Sigmoid colon (tissue), 7 donors: ENCODE measurements at places on chromosomes 5 and 9. TPM values are rescaled to one million over a fixed set of nuclear protein-coding genes. Genes with fewer than 3 reads are reported as not detected.

The ACSL6 gene
- 2.2 TPM for total RNA-seq

DNA sequence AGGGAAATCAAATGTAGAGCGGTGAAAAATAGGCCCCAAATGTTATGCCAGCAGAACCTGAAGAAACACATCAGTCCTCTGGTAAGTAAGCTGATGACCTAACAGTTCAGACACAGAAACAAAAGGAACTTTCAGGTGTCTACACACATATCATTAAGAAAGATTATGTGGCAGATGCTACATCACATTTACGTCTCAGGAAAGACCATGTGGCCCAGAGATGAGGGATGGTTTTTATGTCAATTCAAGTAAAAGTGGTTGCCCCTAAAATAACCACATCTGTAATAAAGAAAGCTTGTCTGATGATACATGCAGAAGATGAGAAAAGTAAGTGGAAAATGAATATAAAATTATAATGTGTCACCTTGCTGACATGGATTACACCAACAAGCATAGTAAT, 31.4 kb downstream of the GNAQ start:
- H3K4me1 ChIP-seq = peaks cover 49% of the 10 kb centered on the region
- no peak overlapping the region for H3K4me3 ChIP-seq
- H3K36me3 ChIP-seq = no peaks in the 10 kb centered on the region
- H3K27me3 ChIP-seq = no peaks in the 10 kb centered on the region
- no peak for DNase-seq

The IL13 gene
- not detected for total RNA-seq

- no peaks in the 10 kb centered on the region for H3K27me3 ChIP-seq
- no peaks in the 10 kb centered on the region for H3K4me1 ChIP-seq
- H3K4me3 ChIP-seq = no peak overlapping the region
- no peaks in the 10 kb centered on the region for H3K36me3 ChIP-seq
Measured at GRCh38 chr9:99433555-99433954, 211.5 kb downstream of the SEC61B start.

DNA sequence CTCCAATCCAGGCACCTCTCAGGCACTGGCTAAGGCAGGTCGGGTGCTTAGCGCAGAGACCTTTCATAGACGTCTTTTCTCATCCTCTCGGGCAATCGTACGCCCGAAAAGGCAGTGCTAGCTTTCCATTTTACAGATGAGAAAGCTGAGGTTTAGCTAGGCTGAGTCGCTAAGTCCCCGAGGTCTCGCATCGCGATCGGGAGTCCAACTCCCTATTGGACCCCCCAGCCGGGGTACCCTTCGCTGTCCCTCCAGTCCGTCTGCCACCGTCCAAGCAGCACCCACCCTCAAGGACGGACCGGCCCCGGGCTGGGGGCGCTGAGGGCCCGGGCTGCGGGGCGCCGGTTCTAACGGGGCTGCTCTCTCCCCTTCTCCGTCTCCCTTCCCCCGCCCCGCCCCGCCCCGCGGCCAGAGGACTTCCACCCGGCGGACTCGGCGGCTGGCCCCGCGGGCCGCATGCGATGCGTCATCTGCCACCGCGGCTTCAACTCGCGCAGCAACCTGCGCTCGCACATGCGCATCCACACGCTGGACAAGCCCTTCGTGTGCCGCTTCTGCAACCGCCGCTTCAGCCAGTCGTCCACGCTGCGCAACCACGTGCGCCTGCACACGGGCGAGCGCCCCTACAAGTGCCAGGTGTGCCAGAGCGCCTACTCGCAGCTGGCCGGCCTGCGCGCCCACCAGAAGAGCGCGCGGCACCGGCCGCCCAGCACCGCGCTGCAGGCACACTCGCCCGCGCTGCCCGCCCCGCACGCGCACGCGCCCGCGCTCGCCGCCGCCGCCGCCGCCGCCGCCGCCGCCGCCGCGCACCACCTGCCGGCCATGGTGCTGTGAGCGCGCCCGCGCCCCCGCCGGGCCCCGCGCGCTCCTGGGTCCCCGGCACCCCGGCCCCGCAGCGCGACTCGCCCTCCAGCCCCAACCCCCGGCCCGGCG, 12.5 kb upstream of the EXOSC2 start:
- H3K4me3 ChIP-seq = peak overlapping the region; percentile 45
- peaks cover 15% of the 10 kb centered on the region for H3K4me1 ChIP-seq
- H3K27me3 ChIP-seq = no peaks in the 10 kb centered on the region
- DNase-seq = peak; percentile 90

DNA sequence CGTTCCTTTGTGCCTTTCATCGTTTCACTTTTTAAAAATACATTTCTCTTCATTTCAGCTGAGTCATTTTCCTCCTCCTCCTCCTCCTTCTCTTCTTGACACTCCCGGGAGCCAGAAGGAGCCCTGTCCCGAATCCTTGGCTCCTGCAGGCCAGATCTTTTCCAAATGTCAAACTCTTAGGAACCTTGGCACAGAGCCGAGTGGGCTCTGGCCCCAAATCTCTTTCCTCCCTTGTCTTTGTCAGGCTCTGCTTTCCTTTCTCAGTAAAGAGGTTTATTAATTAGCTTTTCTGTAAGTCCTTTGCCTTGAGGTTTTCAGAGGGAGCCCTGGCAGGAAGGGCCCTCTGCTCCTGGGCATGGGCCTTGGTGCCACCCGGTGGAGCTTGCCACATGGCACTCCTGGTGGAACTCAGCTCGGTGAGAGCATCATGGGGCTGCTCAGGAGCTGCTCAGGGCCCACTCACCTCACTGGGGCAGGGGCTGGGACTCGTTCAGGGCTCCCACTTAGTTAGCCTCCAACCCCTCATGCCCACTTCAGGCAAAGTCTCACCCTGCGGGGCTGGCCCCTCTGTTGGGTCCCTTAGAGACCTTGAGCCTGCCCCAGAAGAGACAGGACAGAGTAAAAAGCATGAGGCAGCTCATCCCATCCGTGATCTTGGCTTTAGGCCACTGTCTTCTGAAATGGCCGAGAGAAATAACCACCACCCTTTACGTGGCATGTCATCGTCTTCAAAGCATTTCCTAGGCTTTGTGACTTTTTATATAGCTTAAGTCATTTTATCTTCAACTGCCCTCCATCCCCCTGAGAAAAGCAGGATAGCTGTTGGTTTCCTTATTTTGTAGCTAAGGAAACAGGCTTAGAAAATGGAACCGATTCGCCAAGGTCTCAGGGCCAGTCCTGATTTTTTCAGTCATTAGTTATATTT, 17.1 kb downstream of the STC2 start:
- peak; percentile 87 for DNase-seq
- H3K27ac ChIP-seq = peak overlapping the region; percentile 76
- H3K27me3 ChIP-seq = no peaks in the 10 kb centered on the region
- H3K4me1 ChIP-seq = no peaks in the 10 kb centered on the region

GRCh38 chr9:105245891-105246161, 1.4 kb downstream of the SLC44A1 start:
- H3K4me1 ChIP-seq = peaks cover 30% of the 10 kb centered on the region
- H3K27ac ChIP-seq = peak overlapping the region; percentile 79
- H3K27me3 ChIP-seq = no peaks in the 10 kb centered on the region
- peak overlapping the region; percentile 87 for H3K4me3 ChIP-seq

- H3K4me1 ChIP-seq = no peaks in the 10 kb centered on the region
- H3K36me3 ChIP-seq = no peaks in the 10 kb centered on the region
Measured at GRCh38 chr9:95746408-95747180, 128.9 kb upstream of the ERCC6L2 start.

The PCDHGA8 gene
- total RNA-seq = 7.8 TPM

DNA sequence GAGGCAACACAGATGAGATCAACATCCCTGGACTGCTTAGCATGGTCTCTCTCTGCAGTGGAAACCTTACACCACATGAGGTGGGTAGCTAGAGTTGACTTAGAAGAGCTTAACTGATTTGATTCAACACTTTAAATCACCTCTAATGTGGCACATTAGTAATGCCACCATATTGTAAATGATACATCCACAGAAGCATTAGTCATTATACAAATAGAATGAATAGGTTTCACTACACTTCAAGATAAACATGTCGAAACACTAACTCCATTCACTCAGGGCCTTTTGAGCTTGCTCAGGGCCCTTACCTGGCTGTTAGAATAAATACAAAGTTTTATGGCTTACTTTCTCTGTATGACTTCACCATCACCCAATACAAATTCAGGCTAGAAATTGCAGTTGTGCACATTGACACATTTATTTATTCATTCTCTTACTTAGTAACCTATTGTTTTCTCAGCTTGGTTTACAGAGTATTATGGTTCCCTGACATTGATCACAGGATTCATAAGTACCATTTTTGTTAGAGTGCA, 9.3 kb upstream of the SMAD5 start:
- H3K4me1 ChIP-seq = no peaks in the 10 kb centered on the region
- no peak overlapping the region for H3K27ac ChIP-seq
- H3K36me3 ChIP-seq = no peaks in the 10 kb centered on the region

DNA sequence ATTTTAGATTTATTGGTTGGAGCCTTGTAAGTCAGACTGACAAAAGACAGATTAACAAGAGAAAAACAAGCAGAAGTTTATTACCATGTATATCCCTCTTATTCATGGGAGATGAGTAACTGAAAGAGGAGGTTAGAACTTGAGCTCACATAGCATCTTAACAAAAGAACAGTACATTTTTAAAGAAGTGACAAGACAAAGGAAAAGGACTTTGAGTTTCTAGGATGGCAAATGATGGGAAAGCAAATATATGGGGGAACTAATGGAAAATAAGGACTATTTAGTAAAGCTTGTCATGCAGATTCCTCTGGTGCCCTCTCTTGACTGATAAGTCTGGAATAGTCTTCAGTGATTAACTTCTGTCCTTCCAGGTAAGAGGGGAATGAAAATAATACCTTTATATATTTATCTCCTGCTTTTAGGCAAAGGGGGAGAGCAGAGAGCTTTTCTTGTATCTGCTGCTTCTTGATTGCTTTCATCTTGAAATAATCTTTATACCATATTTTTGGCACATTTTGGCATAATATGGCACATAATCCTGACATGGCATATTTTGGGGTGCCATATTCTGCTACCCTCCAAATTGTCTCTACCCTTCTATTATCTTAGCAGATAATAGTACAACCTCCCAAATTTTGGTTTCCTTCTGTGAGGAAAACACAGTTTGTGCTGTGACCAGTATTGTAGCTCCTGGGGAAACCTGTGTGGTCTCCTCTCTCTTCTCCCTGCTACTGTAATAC, 206.8 kb downstream of the TMC1 start:
- H3K4me3 ChIP-seq = no peak overlapping the region
- no peaks in the 10 kb centered on the region for H3K4me1 ChIP-seq
- no peaks in the 10 kb centered on the region for H3K27me3 ChIP-seq
- H3K27ac ChIP-seq = no peak overlapping the region
- DNase-seq = no peak
- H3K36me3 ChIP-seq = no peaks in the 10 kb centered on the region

The F12 gene
- total RNA-seq = 0.81 TPM

DNA sequence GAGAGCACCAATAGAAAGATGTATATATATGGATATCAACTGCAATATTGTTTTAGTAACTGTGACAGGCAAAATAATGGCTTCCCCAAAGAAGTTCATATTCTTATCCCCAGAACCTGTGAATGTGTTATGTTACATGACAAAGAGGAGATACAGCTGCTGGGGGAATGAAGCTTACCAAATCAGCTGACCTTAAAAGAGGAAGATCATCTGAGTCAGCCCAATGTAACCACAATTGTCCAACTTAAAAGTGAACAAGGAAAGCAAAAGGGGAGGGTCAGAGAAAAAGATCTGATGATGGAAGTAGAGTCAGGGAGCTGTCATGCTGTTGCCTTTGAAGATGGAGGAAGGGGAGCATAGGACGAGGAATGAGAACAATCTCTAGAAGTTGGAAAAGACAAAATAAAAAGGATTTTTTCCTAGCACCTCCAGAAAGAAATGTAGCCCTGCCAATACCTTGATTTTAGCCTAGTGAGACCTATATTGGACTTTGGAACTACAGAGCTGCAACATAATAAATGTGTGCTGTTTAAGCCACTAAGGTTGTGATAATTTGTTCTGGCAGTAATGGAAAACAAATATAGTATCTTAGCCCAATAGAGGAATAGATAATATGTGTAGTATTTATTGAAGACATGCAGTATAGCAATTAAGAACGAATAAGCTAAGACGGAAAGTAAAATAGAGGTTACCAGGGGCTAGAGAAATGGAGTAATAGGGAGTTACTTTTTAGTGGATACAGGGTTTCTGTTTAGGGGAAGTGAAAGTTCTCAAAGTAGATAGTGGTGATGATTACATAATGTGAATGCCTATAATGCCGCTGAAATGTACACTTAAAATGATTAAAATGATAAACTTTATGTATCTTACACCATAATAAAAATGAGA, 115.9 kb downstream of the PIK3R1 start:
- H3K27ac ChIP-seq = peak overlapping the region; percentile 35
- H3K36me3 ChIP-seq = no peaks in the 10 kb centered on the region
- H3K4me3 ChIP-seq = no peak overlapping the region
- no peaks in the 10 kb centered on the region for H3K27me3 ChIP-seq
- peaks cover 7% of the 10 kb centered on the region for H3K4me1 ChIP-seq

The CRB2 gene
- total RNA-seq = not detected

The ITK gene
- total RNA-seq = 1.5 TPM

The PAEP gene
- total RNA-seq = not detected

DNA sequence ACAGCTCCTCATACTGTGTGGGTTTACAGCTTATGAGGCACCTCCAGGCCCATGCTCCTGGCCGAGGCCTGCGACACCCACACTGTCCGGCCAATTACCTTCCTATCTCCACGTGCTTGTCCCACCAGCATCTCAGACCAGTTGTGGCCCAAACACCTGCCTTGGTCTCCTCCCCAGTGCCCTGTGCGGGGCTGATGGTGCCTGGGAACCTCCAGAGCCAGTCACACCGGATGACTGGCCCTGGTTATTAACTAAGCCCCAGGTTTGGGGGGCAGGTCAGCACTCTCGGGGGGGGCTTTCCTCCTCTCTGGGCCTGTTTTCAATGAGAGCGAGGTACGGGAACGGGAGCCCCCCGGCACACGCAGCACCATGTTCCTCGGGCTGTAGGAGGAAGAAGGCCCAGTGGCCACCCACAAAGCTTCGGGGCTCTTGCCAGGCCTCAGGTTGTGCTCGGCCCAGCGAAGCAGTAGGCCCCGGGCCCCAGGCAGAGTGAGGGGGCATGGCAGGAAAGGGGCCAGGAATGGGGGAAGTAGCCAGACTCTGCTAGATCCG, 76.0 kb upstream of the PHYKPL start:
- peak; percentile 51 for DNase-seq
- H3K4me1 ChIP-seq = peaks cover 11% of the 10 kb centered on the region
- no peaks in the 10 kb centered on the region for H3K36me3 ChIP-seq

GRCh38 chr9:21683484-21684175, 118.8 kb upstream of the MTAP start:
- H3K27ac ChIP-seq = no peak overlapping the region
- H3K4me3 ChIP-seq = no peak overlapping the region
- no peak for DNase-seq
- no peaks in the 10 kb centered on the region for H3K36me3 ChIP-seq
- peaks cover 8% of the 10 kb centered on the region for H3K4me1 ChIP-seq
- no peaks in the 10 kb centered on the region for H3K27me3 ChIP-seq

The NMUR2 gene
- not detected for total RNA-seq

DNA sequence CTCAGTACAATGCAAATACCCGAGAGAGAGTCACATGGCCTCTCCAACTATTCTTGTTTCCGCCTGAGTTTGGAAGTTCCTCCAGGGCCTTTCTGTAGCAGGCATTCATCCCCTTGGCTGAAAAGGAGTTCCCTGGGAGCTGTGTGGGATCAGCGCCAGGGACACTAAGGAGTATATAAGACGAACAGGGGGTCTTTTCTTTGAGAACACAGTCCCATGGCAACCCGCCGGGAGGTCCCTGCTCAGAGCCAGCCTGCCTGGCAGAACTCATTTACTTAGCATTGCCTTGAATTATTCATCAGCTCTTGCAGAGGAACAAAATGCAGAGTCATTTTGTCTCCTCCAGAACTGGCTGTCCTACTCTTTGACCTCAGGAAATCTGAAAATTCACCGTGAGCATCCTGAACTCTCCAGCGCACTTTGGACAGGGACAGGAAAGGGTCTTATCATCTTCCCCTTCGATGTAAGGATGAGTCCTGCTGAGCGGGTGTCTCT, 120.4 kb upstream of the OSMR start:
- no peaks in the 10 kb centered on the region for H3K36me3 ChIP-seq
- H3K27ac ChIP-seq = no peak overlapping the region
- DNase-seq = no peak
- H3K4me3 ChIP-seq = no peak overlapping the region
- no peaks in the 10 kb centered on the region for H3K4me1 ChIP-seq
- no peaks in the 10 kb centered on the region for H3K27me3 ChIP-seq

The ACTL7A gene
- total RNA-seq = not detected
